ENCODE measurements at places on chromosomes 11 and 22. TPM values are rescaled to one million over a fixed set of nuclear protein-coding genes. Genes with fewer than 3 reads are reported as not detected.

- no peak for DNase-seq
Measured at GRCh38 chr11:85619499-85619898, 7.6 kb downstream of the DLG2 start.

GRCh38 chr22:35482974-35483373, 57.7 kb upstream of the RASD2 start:
- DNase-seq: no peak

DNA sequence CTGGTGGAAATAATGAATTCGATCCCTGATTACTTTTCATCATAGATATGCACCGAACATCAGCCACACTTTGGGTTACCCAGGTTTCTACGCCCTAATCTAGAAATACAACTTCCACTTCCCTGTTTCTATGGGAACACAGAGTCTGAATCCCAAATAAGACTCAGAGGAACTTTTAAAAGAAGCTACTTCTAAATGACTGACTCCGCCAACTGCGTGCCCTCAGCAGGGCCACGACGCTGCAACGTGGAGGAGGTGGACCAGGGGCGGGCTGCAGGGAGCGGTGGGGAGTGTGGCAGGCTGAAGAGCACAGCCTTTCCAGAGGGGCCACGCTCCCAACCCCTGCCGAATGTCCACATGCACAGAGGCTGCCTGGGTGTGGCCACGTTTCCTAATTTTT, 304.0 kb downstream of the SHANK2 start:
- no peak for DNase-seq

The UPK3A gene
- total RNA-seq: 0.87 TPM

DNA sequence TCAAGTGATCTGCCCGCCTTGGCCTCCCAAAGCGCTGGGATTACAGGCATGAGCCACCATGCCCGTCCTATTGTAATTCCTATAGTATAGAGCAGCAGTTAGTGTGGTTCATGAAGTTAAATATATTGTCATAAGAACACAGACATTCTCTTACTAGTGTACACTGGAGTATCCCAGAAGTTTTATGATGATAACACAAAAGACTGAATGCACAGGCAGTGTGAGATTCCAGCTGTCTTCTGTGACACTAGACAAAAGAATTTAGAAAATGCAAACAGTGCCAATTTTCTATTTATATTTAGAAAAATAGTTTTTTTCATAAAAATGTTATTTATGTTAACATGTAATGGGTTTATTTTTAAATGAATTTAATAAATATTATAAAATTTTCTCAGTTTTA, 39.4 kb upstream of the RBX1 start:
- DNase-seq: no peak

GRCh38 chr11:1174441-1175370, 17.0 kb downstream of the MUC5AC start:
- no peak for DNase-seq

The A4GALT gene
- 0.82 TPM for total RNA-seq

DNA sequence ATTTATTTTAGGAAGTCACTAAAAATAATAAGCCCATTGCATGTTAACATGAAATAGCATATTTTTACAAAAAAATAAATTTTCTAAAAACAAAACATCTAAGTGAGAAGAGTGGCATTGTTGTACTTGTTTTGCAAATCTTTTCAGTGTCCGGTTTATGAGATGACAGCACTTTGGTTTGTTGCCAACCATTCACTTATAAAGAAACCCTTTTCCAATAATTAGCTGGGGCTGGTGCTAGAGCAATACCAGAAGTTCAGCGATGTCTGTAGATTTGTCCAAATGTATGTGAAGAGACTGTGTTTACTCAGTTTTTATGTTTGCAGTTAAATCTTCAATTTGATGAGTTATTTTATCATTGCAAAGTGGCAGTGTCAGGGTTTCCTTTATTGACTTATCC, 22.1 kb upstream of the KRTAP5-7 start:
- DNase-seq: no peak

The ARHGAP8 gene
- 166 TPM for total RNA-seq

DNA sequence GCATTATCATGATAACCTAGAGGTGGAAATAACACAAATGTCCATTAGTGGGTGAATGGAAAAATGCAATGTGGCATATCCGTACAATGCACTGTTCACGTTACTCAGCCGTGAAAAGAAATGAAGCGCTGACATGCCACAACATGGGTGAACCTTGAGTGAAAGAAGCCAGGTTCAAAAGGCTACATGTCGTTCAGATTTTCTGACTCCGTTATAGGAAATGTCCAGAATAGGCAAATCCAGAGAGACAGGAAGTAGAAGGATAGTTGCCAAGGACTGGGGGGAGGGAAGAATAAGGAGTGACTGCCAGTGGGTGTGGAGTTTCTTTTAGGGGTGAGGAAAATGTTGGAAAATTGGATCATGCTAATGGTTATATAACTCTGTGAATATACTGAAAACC, 133.8 kb downstream of the ATXN10 start:
- DNase-seq: no peak

DNA sequence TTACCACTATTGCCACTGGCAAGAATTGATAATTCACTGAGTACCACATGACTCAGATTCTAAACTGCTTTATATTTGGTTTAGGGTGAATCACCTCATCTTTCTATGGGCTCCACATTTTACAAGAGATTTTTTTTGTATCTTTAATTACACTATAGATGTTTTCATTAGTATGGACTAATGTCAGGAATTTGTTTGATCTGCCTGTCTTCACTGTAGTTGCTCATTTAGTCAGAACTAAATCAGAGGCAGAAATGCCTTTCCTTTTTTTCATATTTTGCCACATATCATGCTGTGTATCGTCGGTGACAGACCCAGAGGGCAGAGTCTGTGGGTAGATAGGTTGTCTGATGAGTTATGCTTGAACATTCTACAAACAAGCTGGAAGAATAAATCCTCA, 524.1 kb downstream of the METTL15 start:
- DNase-seq: no peak

GRCh38 chr22:46561435-46561905, 24.1 kb upstream of the CELSR1 start:
- no peak for DNase-seq

DNA sequence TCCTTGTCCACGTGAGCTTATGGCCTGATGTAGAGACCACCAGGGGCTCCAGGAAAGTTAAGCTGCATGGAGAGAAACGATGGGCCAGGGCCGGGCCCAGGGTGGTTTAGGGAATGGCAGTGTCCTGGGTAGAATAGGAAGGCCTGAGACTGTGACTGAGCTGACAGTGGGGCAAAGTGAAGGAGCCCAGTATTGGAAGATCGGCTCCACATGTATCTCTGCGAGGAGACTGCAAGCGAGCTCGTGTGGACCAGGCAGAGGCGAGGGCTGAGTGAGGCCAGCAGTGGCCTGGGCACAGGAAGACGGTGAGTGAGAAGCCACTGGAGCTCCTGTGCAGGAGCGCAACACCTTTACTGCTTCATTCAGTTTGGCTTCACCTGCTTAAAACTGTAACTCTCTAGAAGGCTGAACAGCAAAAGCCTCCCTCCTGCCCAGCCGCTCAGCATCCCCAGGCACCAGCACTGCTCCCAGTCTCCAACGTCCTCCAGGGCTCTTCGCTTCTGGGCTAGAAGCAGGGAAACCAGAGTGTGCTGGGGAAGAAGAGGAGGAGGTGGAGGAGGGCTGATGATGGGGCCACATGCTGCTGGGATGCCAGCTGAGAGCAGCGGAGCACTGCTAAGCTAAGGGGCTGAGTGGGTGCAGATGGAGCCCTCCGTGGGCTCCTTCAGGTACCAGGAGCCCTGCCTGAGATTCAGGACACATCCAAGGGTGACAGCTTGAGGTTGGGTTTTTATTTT, 13.5 kb downstream of the TCIRG1 start:
- DNase-seq: no peak

The UPB1 gene
- total RNA-seq: 1.5 TPM

DNA sequence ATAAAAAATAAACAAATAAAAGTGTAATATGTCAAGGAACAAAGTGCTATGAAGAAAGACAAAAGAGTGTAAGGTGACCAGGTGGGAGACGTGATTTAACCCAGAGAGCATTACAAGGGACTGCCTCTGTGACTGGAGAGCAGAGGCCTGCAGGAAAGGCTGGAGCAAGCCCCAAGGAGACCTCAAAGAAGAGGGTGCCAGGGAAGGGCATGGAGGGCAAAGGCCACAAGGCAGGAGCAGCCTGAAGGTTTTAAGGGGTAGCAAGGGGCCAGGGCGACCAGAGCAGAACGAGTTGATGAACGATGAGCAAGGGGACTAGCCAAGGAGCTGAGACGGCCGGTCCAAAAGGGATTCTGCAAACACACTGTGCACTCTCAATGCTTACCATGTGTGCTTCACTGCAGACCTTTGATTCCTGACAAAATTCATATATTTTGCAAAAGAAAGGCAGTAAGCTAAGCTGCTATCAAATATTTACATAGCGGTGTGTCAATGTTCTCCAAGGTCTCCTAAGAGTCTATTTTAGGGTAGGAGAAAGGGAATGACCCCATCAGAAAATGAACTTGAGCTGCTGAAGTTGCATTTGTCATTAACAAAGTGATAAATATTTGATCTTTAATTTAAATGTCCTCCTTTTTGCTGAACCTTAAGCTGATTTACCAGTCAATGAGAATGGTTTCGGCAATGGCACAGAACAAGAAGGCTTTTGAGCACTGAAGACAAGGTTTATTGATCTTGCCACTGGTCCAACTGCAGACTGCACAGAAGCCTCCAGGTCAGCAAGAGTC, 50.5 kb downstream of the SMCO4 start:
- DNase-seq: no peak

The TECTA gene
- 2.6 TPM for total RNA-seq
